ENCODE measurements at places on chromosomes 6 and 20. TPM values are rescaled to one million over a fixed set of nuclear protein-coding genes. Genes with fewer than 3 reads are reported as not detected.

GRCh38 chr6:166342349-166343149, at the start of gene SFT2D1:
Gene SFT2D1 (minus strand): TSS chr6:166342545. CDS start chr6:166342481, 64 bp downstream.
- peak; percentile 87 for DNase-seq

GRCh38 chr6:134864558-134864957, 85.3 kb downstream of the ALDH8A1 start:
- DNase-seq, result no peak

The AGPAT1 gene
- 88.4 TPM for total RNA-seq

GRCh38 chr6:34583861-34584604, 27.9 kb upstream of the SPDEF start:
- DNase-seq, result no peak

The GCLC gene
- 63.9 TPM for total RNA-seq

GRCh38 chr20:10982692-10983091, 308.9 kb upstream of the JAG1 start:
- DNase-seq, result peak; percentile 28

DNA sequence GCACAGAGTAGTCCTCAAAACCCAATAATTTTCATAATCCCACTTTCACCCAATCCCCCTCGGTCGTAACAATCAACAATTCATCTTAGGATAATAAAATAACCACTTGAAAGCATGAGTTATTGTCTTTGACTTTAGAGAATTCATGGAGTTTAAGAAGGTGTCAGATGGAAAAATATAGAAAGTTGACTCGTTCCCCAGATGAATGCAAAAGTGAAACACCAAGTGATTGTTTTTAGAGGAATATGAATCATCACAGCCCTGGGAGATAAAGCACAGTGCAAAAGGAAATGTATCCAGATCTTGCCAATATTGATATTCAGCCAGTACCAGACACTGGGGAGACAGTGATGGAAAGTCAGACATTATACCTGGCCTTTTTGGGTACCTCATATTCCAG, 860.5 kb downstream of the DHX35 start:
- DNase-seq, result no peak

- DNase-seq, result no peak
These were observed 7.0 kb downstream of the SLC22A23 start for GRCh38 chr6:3449750-3450305.

The HNF4A gene
- total RNA-seq, result 74.4 TPM

DNA sequence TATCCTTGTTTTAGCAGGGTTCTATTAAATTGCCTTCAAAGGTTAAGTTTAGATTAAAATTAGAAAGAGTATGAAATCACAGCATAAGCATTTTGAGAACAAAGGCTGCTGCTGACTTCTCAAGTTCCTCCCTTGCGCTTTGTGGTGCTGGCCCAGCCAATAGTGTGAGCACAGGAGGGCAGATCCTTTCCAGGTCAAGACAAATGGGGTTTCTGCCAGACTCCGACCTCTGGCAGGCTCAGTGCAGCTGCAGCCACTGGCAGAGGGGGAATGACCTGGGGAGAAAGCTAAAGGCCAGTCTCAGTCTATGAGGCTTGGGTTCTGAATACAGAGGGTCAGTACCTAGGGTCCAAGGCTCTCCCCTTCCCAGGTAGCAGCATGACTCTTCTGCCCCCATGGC, 27.0 kb downstream of the CLIC5 start:
- DNase-seq, result peak; percentile 68

DNA sequence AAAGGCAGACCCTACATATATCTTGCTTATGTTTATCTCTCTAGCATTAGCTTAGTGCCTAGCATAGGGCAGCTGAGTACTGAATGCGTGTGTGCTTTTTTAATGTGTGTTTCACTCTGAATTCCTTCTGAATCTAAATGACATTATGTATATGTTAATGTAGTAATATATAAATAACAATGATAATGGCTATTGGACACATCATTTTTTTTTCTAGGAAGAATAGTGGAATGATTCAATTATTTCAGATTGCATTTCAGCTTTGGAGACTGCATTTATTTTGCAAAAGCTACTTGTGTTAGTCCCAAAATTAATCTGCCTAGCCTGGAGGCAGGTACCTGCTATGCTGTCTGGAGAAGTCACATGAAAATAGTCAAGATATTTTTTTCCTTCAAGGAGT, 371.8 kb downstream of the GRIK2 start:
- no peak for DNase-seq

- DNase-seq, result no peak
These were observed 27.1 kb downstream of the FOXP4 start for GRCh38 chr6:41573276-41573675.

The NKAIN2 gene
- total RNA-seq, result 0.29 TPM

GRCh38 chr6:165972139-165972802, 195.4 kb downstream of the TBXT start:
- DNase-seq, result no peak

- DNase-seq, result no peak
These were observed 423.8 kb upstream of the JARID2 start for GRCh38 chr6:14822012-14822553.

DNA sequence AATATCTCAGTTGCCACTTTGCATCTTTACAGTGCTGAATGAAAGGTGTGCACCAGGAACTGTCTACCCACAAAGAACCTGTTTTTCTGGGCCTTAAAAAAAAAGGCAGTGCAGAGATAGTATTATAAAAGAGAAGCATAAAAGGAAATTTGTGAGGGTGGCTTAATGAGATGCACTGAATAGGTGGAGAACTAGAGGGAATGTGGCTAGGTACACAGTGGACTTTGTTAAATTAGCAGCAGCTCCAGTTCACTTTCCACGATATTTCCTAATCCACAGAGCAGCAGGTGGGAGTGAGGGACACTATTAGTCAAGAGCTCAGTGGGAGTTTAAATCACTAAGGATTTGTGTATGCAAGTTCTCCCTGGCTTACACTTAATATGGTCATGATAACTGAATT, 38.8 kb downstream of the MAP7 start:
- DNase-seq, result no peak

DNA sequence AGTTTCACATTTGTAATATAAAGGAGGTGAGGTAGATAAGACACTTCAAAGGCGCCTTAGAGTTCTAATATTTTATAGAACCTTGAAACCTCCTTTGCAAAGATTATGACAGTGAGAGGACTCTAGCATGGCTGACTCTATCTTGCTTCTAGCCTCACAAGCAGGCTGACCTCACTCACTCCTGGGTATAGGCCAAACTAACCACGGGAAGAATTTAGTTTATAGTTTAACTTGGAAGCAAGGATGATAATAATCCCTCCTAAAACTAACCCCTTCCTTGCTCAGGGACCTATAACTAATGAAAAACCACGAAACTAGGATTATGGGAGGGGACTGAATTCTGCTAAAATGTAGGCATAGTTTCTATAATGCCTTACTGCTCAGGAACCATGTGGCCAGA, 84.3 kb downstream of the FILIP1 start:
- no peak for DNase-seq

DNA sequence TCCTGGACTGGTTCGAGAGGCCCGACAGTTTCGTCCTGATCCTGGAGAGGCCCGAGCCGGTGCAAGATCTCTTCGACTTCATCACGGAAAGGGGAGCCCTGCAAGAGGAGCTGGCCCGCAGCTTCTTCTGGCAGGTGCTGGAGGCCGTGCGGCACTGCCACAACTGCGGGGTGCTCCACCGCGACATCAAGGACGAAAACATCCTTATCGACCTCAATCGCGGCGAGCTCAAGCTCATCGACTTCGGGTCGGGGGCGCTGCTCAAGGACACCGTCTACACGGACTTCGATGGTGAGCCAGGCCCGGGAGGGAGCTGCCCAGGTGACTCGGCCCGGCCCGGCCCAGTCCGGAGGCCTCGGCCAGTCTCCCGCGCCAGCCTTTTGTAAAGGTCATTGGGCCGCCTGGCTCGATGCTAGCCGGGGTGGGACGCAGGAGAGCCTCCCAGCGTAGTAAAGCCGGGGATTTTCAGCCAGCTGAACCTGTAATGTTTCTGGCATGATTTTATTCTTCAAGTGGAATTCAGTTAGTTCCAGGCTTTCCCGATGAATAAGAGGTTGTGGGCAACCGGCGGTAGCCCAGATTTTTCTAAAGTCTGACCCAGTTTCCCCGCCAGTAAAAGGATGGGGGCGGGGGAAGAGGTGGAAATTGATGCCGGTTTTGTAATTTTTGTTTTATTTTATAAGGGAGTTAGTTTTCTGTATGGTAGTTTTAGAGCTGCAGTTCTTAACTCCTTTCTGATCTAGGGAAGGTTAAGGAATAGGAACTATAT, 1.4 kb downstream of the PIM1 start:
- DNase-seq, result peak; percentile 44

GRCh38 chr6:25499615-25500235, 152.3 kb upstream of the SCGN start:
- no peak for DNase-seq

DNA sequence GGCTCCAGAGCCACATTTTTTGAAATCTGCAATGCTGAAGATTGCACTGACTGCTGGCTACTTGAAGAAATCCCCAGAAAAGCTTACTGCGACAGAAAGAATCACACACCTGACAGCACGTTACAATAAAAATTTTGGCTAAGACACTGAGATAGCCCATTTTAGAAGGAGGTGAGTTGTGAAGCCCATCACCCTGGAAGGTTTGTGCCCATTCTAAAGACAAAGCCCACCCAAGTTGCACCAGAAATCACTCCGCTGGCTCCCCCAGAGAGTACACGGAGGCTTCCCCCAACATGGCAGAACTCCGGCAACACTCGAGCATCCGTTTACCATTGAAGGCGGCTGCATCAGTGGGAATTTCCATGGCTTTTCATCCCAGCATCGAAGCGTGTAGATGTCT, 29.4 kb downstream of the LPA start:
- no peak for DNase-seq

The SF3B5 gene
- total RNA-seq, result 124 TPM

The SERPINB1 gene
- 62.0 TPM for total RNA-seq

The BLCAP gene
- total RNA-seq, result 90.3 TPM

The UCKL1 gene
- 42.4 TPM for total RNA-seq

The GRM1 gene
- total RNA-seq, result not detected

GRCh38 chr20:32535953-32536823, 48.9 kb downstream of the NOL4L start:
- peak; percentile 55 for DNase-seq

The ULBP2 gene
- 0.14 TPM for total RNA-seq

The RNF39 gene
- total RNA-seq, result 2.5 TPM

All from mucosa of gallbladder (tissue), 1 donor.